ENCODE measurements at places on chromosomes 12 and 14.

GRCh38 chr14:56482310-56482911 is 97.2 kb upstream of the TMEM260 start:
- DNase-seq = no peak

DNA sequence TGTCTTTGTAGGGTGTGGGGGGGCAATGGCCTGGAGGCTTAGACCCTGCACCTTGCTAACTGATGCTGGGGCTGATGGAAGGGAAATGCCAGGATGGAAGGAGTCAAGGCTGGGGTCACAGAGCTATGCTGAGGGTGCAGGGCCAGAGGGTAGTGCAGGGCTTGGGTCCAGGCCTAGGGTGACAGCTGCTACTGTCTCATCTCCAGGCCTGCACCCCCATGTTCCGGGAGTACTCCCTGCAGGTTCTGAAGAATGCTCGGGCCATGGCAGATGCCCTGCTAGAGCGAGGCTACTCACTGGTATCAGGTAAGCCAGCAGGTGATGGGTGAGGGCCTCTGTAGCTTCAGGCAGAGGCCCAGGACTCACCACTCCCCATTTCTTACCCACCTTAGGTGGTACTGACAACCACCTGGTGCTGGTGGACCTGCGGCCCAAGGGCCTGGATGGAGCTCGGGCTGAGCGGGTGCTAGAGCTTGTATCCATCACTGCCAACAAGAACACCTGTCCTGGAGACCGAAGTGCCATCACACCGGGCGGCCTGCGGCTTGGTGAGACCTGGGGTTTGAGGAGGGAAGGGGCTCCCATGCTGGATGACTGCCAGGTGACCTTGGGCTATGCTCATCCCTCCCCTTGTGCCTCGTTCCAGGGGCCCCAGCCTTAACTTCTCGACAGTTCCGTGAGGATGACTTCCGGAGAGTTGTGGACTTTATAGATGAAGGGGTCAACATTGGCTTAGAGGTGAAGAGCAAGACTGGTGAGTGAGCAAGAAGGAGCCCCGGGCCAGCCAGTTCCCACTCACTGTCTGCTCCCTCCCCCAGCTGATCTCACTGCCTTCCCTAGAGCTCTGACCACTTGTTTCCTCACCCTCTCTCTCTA is 4.1 kb downstream of the SHMT2 start:
- DNase-seq = no peak

GRCh38 chr12:43621262-43621661 is 69.3 kb upstream of the ADAMTS20 start:
- DNase-seq = no peak

GRCh38 chr14:81269100-81269978 is 48.6 kb upstream of the GTF2A1 start:
- DNase-seq = peak; percentile 9

- DNase-seq = no peak
These were observed 137.4 kb upstream of the NTF3 start for GRCh38 chr12:5294274-5295070.

Data from CD4-positive, alpha-beta T cell (primary cell).